ENCODE measurements at places on chromosomes 6 and 20.

GRCh38 chr6:18141805-18142590 lies 12.9 kb downstream of the TPMT start:
- no peak for DNase-seq

DNA sequence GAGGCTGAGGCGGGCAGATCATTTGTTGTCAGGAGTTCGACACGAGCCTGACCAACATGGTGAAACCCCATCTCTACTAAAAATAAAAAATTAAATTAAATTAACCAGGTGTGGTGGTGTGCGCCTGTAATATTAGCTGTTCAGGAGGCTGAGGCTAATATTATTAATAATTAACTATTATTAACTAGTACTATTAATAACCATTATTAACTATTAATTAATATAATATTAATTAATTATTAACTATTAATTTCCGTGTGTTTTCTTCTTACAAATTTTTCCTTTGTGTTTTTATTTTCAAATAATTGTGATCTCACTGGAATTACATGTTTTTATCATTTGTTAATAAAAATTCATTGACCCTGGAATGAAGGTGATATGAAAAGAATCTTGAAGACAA lies 557.4 kb upstream of the ADGRB3 start:
- no peak for DNase-seq

GRCh38 chr20:48453477-48454093 lies 374.2 kb downstream of the PREX1 start:
- DNase-seq = no peak

GRCh38 chr6:136250686-136251008 lies 536 bp upstream of the MTFR2 start:
- no peak for DNase-seq

DNA sequence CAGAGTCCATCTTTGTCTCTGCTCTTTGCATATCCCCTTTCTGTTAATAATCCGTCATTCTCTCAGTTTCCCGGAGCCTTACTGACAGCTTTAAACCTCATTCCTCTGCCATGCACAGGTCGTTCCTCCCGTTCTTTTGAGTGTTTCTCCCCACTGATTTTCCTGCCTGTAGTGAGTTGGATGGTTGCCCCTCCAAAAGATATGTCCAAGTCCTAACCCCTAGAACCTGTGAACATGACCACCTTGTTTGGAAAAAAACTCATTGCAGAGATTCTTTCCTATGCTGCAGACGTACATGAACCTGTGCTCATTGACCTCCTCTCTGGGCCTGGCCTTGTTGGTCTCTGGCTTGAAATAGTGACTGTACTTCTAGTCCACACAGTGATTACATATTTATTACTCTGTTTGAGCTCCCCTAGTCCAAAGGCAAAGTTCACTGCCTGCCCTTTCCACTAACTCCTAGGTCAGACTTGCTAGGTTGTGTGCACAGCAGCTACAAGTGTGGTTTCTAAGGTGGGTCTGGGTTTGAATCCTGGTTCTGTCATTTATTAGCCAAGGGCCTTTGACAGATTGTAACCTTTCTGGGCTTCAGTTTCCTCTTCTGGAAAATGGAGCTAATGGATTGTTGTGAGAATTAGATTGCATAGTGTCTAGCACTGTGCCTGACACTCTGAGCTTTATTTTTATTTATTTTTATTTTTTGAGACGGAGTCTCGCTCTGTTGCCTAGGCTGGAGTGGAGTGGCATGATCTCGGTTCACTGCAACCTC lies 29.3 kb downstream of the PPARD start:
- DNase-seq = no peak

- DNase-seq = no peak
Observed at GRCh38 chr6:163655217-163656121, 241.0 kb downstream of the QKI start.

GRCh38 chr20:30811885-30812671 lies 445.4 kb upstream of the DEFB115 start:
- DNase-seq = no peak

DNA sequence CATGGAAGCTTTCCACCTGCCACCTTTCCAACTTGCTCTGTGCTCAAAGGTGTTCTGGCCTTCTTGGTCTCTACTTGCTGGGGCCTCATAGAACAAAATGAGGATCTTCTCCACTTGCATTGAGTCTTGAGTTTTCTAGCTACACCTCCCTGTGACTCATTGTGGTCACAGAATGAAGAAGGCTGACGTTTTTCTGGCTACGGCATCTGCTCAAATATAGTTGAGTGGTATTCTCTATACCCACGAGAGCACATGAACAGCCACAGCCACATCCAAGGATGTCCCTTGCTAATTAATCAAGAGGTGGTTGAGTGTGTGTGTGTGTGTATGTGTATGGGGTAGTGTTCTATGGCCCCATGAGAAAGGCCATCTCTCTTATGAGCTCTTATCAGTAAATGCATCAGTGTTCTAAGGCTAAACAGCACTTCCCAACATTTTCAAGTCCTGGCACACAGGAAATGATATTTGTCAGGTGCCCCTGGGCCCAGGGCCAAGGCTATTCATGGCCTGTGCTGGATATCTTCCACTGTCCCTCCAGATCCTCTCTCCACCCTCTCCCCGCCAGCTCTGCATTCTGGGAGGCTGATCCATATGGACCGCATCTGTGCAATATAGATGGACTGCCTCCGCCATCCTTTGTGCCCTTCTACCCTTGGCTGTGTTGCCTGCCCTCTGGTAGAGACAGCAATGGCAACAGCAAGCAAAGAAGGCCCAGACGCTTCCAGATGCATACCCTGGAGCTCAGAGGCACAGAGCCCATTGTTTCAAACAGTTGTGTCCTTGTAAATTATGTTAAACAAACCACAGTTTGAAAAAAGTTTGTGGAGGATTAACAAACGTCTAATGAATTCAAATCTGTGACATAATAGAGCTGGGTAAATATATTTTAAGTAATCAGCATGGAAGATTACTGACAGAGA lies 150.2 kb downstream of the LRFN2 start:
- DNase-seq = no peak

DNA sequence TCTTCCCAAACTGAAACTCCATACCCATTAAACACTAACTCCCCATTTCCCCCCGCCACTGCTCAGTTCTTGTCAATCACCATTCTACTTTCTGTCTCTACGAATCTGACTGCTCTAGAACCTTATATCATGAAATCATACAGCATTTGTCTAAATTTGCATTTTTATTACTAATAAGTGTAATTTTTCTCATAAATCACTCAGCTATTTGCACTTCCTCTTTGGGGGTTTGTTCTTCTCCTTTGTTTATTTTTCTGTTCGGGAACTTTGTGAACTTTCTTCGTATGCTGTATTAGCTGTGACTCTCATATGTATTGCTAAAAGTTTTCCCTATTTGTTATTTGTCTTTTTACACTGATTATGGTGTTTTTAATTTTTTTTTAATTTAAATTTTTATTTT lies 152.2 kb downstream of the SLC16A10 start:
- no peak for DNase-seq

DNA sequence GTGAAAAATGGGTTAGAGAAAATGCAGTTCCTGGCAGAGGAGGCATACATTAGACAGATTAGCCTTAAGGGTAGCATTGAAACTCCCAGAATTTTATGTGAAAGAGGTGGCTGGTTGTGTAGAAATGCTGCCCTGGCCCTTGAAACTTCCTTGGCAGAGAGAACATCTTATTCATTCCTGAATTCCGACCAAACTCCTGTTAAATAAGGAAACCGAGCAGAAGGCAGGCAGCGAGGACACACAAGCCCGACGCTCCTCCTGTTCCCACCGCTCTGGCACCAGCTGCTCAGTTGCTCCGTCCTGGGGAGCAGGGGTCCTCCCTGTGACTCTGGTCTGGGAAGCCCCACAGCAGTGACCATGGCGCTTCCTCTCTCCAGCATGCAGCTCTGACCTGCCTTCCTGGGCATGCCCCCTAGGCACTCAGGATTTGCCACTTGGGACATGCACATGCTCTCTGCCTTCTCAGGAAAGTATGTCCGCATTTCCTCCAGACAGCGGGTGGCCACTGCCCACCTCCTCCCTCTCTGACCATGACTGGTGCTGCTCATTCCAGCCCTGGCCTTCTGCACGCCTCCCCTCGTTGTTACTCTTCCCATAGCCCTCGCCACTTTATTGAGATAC lies 35.2 kb upstream of the CLDN20 start:
- DNase-seq = no peak

GRCh38 chr6:133157995-133158394 lies 83.2 kb upstream of the EYA4 start:
- no peak for DNase-seq

- DNase-seq = no peak
Observed at GRCh38 chr6:85460154-85460920, 10.5 kb downstream of the NT5E start.

DNA sequence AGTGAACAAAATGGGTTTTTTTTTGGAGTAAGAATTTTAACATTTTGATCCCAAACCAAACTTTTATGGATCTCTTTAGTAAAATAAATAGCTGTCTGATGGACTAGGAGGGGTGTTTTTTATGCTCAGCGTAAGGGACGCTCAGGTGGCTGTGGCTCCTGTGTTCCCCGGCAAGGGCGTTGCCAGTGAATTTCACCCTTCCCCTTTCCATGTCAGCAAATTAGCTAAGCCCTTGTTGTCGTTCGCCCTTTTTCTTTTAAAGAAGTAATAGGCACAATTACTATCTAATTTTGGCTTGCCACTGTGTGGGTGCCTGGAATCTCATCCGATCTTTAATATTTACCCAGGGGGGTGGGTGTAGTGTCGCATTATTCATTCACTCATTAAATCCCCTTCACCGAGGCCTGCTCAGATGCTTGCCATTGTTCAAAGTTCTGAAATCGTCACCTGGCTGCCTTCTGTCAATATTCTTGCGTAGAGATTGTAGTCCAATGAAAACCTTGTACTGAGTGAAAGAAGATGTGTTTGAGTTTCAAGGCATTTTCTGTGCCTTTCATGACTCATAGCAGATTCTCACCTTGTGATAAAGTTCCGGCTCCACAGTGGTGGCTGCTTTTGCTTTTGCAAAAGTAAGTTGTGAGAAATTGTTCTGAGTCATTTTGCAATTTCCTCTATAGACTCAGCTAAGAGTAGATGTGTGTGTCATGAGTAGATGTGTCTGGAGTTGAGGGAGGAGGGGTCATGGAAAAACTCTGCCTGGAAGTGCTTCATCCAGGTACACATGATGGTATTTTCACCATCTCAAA lies 40.0 kb upstream of the CLDN20 start:
- DNase-seq = no peak

DNA sequence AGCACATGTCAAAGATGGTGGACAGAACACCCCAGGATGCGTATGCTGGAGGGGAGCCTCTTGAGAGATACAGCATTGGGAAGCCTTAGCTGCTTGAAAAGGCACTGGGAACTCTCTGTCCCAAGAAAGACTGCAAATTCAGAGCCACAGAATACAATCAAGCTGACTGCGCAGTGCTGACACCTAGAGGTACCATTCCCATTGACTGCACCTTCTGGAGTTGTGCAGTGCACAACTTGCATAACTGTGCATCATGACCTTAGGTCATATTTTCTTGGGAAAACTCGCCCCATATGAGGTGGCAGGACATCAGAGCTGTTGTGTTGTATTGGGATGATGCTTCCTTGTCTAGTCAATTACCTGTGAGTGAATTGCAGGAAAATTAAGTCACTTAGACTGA lies 646.5 kb upstream of the NOX3 start:
- no peak for DNase-seq

DNA sequence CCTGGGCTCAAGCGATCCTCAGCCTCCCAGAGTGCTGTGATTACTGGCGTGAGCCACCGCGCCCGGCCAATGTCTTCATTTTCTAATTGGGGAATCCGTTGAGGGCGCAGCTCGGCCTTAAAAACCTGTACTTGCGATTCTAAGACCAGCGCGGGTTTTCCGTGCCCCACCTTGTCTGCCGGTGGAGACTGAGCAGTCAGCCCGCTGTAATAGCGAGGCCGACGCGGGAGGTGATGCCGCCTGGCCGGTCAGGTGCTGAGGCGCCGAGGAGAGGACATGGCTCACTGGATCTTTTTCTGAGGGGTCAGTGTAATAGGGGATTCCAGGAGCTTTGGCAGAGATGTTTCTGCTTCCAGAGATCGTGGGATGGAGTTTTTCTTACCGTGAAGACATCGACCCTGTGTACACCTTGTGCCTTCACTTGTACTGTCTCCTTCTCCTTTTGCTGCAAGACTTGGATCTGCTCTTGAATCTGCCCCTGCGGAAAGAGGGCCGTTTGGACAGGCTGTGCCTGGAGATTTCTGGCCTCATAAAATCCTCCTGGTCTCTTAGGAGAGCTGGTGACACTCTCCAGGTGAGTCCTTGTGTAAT lies 1.5 kb downstream of the TRIM31 start:
- DNase-seq = no peak

DNA sequence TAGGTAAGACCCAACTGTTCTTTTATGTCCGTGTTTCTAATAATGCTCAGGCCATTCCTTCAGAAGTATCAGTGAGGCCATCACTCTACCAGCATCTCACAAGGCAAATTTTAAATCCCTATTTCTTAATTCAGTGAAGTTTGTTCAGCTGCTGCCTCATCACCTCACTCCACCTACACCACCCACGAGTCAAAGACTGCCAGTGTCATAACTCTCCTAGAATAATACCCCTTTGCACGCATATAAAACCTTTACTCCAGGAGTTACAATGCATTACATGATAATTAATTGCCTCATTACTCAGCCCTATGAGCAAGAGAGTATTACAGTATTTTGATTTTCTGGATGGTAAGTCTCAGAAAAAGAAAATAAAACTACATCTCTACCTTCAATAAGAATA lies 793.6 kb downstream of the TFAP2A start:
- no peak for DNase-seq

- DNase-seq = no peak
Observed at GRCh38 chr20:63265891-63266515, 6.6 kb upstream of the ARFGAP1 start.

- DNase-seq = no peak
Observed at GRCh38 chr6:130178692-130179091, 44.1 kb downstream of the SAMD3 start.

- DNase-seq = no peak
Observed at GRCh38 chr20:57250607-57251343, 15.7 kb downstream of the BMP7 start.

GRCh38 chr6:163147994-163148393 lies 266.5 kb upstream of the QKI start:
- no peak for DNase-seq

- DNase-seq = no peak
Observed at GRCh38 chr20:19137641-19138040, 74.8 kb upstream of the SLC24A3 start.

DNA sequence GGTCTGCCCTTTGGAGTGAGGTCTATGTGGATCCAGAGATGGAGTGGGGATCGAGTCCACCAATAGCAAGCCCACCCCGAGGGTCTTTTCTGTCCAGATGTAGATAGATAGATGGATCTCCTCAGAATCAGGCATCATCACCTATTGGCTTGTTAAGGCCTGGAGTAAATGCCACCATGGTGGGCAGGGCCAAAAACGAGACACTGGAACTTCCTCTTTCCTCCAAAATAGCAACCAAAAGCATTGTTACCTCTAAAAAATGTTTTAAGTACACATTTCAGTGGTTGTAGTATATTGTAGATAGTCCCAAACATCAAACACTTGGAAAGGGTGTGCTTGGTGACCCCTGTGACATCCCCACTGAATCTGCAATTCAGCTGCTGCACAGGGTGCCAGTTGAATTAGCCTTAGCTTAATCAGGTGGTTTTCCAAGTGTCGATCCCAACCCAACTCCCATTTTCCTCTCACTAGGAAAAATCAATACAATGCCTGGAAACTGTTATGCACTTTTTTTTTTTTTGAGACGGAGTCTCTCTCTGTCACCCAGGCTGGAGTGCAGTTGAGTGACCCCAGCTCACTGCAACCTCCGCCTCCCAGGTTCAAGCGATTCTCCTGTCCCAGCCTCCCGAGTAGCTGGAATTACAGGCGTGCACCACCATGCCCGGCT lies 35.0 kb upstream of the NELFCD start:
- DNase-seq = no peak
